Umbilical cord (tissue), 2 donors: ENCODE measurements at places on chromosomes 11 and 22. TPM values are rescaled to one million over a fixed set of nuclear protein-coding genes. Genes with fewer than 3 reads are reported as not detected.

- DNase-seq = no peak
Observed at GRCh38 chr22:45597460-45598192, 74.0 kb upstream of the ATXN10 start.

C11orf52 gene
- total RNA-seq = 1.9 TPM

OR5AS1 gene
- total RNA-seq = 6.3 TPM

DNA sequence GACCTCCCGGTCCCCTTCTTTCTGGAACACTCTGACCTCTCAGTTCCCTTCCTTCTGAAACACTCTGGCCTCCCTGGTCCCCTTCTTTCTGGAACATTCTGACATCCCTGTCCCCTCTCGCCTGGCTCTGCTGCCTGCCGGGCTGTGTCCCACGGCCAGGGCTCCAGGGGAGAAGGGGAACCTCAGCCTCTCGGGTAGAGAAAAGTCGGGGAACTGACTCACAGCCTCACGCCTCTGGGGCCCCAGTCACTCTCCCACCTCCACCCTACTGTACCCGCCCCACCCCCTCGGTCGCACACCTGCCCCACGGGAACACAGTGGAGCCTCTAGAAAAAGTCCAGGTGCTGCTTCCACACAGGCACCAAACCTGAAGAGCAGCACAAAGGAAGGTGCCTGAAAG is 93.3 kb downstream of the BRD1 start:
- no peak for DNase-seq

- no peak for DNase-seq
Observed at GRCh38 chr11:64444838-64445441, 86.0 kb downstream of the RPS6KA4 start.

DNA sequence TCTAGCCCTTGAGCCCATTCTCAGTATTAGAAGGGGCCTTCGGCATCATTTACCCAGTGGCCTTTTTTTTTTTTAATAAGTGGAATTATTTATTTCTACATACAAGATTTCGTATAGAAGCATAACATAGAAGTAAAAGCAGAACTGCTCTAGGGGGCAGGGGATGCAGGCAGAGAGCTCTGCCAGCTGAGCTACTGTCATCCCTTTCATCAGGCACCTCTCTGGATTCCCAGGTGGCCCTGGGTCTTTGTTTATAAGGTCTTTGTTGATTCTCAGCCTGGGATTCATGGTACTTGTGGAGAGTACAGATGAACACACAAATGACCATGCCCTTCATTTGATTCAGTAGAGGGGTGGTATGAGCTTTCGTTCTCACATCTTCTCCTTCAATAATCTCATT is 66.4 kb downstream of the GAB2 start:
- DNase-seq = no peak

GRCh38 chr22:42199025-42199424 is 68.4 kb upstream of the CYP2D6 start:
- DNase-seq = no peak

DNA sequence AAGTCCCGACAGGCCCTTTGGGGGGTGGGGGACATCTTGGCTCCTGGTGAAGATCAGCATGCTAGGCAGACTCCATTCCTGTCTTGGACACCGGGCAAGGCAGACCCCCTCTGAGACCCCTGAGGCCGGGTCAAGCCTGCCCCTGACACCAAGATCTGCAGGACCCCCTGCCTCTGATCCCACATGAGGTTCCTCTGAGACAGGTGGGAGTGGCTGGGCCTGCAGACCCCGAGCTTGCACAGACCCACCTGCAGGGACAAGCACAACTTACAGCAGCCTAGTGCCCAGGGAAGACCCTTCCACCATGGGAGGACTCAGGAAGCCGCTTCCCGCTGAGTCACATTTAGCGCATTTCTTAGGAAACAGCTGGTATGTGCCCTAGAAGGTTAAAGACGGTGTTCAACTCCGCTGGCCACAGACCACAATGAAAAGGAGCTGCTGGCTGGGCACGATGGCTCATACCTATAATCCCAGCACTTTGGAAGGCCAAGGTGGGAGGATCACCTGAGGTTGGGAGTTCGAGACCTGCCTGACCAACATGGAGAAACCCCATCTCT is 15.5 kb downstream of the ARVCF start:
- no peak for DNase-seq

GRCh38 chr22:48581796-48582469 is 1245.7 kb downstream of the BRD1 start:
- no peak for DNase-seq

DNA sequence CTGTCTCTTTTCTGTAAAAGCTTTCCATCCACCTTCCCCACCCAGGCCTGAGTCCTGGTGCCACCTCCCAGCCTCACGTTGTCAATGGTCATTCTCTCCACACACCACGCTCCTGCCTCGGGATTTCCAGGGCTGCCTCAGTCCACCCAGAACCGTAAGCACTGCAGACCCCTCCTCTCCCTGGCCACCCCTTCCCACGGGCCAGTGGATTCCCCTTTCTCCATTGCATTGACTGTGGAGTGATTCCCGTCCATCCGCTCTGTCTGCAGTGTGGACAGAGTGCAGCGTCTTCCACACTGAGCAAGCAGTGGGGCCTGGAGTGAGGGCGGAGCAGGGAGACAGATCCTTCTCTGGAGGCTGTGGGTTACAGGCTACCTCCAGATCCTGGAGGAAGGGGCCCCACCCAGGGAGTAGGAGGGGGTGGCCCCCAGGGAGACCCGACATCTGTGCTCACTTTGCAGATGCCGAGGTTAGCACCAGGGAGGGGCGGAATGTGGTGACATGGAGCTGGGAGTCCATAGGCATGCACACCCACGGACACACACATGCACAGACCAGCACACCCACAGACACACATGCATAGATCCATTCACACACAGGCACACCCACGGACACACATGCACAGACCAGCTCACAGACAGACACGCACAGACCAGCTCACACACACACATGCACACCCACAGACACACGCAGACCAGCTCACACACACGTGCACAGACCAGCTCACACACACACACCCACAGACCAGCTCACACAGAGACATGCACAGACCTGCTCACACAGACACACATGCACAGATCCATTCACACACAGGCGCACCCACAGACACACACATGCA is 109.6 kb upstream of the B3GAT1 start:
- no peak for DNase-seq

- no peak for DNase-seq
Observed at GRCh38 chr11:130637566-130637965, 189.1 kb downstream of the ADAMTS15 start.

NPAS4 gene
- 2.4 TPM for total RNA-seq

- no peak for DNase-seq
Observed at GRCh38 chr11:55732936-55733335, 40.3 kb upstream of the OR5D13 start.

DNA sequence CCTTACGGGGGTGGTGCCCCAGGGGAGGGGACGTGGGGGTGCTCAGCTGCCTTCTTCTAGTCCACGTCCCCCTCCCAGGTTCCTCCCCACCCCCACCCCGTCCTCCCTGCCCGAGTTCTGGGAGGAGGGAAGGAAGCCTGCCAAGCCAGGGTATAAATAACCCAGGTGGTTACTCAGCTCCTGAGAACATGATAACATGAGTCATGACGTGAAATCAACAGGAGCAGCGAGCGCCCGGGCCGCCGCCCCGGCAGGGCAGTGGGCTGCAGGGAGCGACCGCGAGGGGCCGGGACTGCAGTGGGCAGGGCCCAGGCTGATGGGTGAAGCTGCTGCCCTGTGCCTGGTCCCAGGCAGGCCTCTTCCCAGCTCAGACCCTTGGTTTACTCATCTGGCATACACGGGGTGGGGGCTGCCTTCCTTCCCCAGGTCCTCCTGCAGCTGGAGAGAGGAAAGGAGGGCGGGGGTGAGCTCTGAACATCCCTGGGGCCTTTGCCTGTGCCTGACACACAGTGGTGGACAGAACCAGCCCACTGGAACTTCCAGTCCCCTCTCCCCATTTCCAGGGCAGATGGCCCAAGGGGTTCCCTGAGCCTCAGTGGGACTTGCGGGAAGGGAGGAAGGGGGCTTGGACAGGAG is 8.8 kb upstream of the PDGFB start:
- peak; percentile 82 for DNase-seq

GRCh38 chr11:131875611-131876010 is 505.2 kb downstream of the NTM start:
- no peak for DNase-seq

SSTR3 gene
- total RNA-seq = 1.7 TPM

C22orf23 gene
- not detected for total RNA-seq

KRTAP5-1 gene
- not detected for total RNA-seq

DNA sequence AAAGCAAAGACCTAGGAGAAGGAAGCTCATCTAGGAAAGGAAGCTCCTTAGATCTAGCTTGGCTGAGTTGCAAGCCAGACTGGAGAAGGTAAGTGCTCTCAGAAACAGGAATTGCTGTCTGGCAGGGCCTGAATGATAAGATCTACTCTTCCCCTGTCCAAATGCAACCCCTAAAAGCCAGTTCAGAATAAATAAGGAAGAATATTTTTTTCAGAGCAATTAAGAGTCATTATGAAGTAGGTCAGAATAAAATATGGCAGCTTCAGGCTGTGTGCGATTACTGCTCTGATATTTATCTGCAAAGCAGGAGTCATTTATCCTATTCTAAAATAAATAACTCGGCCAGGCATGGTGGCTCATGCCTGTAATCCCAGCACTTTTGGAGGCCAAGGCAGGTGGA is 82.1 kb downstream of the PIWIL4 start:
- no peak for DNase-seq

- no peak for DNase-seq
Observed at GRCh38 chr11:108543316-108543964, 45.3 kb upstream of the POGLUT3 start.

- no peak for DNase-seq
Observed at GRCh38 chr11:26350002-26350401, 18.1 kb downstream of the ANO3 start.

DDB1 gene
- 243 TPM for total RNA-seq

DNA sequence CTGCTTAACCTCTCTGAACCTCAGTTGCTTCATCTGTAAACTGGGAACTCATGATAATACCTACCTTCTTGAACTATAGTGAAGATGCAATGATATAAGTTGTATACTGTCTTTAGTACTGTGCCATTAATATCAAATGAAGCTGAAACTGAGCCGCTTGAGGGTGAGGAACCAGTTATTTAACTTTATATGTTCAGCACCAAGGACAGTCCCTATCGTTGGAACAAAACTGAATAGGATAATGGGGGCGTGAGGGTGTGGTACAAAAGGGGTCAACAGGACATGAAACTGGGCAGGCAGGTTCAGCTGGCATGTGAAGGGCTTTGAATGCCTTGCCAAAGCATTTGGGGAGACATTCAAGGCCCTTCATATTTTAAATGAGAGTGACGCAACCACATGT is 112.6 kb downstream of the C11orf91 start:
- no peak for DNase-seq

DNA sequence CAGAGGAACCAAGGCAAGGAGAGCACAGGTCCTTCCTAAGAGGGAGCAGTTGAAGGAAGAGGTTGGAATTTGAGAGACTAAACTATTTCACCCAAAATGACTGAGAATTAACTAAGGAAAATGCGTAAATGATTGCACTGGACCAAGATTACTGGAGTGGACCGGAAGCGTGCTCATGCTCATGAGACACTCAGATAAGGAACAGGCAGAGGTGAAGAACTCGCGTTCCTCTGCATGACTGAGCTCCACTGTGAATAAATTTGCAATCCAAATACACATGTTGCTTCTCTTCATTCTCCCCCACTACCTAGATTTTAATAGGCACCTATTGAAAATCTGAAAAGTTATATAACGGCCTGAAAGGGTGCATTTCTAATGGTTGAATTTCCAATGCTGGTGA is 207.0 kb downstream of the KIRREL3 start:
- no peak for DNase-seq

- peak; percentile 34 for DNase-seq
Observed at GRCh38 chr11:76551400-76551799, 106.6 kb downstream of the EMSY start.

- no peak for DNase-seq
Observed at GRCh38 chr11:27227736-27228135, 135.3 kb downstream of the CCDC34 start.

SLC22A6 gene
- not detected for total RNA-seq

CNTF gene
- total RNA-seq = 4.3 TPM

PPP1R14B gene
- total RNA-seq = 60.4 TPM

GRCh38 chr11:73374151-73374550 is 2.0 kb upstream of the RELT start:
- DNase-seq = no peak

DNA sequence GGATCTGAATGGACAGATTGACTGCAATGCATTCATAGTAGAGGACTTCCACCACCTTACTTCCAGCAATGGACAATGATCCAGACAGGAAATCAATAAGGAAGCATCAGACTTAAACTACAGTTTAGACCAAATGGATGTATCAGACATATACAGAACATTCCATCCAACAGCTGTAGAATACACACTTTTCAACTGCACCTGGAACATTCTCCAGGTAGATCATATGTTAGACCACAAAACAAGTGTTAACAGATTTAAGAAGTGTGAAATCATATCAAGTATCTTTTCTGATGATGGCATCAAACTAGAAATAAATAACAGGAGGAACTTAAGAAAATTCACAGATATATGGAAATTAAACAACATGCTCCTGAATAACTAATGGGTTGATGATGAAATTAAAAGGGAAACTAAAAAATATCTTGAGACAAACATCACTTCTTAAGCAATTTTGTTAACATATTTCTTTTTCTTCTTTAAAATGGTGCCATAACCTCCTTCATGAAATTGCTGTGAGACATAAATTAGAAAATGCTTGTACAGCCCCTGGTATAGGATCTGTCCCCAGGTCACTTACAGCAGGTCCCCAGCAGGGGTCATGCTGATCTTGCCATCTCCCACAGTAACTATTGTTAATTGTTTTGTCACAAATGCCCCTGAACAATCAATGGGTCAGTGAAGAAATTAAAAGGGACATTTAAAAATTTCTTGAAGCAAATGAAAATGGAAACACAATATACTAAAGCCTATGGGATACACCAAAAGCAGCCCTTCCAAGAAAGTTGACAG is 100.0 kb upstream of the OR4B1 start:
- DNase-seq = no peak

DNA sequence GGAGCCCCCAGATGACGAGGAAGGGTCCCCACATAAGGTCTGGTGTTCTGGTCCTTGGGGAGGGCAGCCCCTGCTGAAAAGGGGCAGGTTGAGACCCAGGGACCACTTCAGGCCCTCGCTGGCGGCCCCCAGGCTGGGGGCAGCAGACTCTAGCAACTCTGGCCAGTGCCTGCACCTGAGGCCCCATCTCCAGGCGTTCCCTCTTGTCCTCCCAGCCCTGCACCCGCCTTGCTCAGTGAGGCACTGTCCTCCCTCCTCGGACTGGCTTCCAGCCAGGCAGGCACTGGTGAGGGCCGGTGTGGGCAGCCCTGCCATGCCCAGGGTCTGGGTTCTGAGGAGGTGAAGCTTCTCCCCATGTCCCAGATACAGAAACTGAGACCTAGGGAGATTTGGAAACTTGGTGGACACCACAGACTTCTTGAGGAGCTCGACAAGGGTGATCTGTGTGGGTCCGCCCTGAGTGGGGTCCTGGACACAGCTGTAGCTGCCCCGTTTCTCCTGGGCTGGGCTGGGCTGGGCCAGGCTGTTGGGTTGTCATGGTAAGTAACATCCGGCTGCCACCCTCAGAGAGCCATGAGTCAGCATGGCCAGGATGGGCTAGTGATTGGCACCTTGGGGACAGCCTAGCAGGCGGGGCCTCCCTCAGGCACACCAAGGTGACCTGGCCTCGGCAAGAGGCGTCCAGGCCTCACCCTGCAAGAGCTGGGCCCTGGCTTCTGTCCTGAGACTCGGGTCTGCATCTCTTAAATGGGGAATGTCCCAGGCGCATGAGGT is 11.1 kb upstream of the PHLDA2 start:
- DNase-seq = no peak
